ENCODE measurements at places on chromosomes 16 and 17. TPM values are rescaled to one million over a fixed set of nuclear protein-coding genes. Genes with fewer than 3 reads are reported as not detected.

GRCh38 chr16:17229131-17229530, 241.6 kb downstream of the XYLT1 start:
- DNase-seq: no peak

GRCh38 chr17:42017866-42018200, 594 bp upstream of the DNAJC7 start:
- DNase-seq: no peak

Gene AOC2
- 3.2 TPM for total RNA-seq

Gene TEKT1
- total RNA-seq: not detected

DNA sequence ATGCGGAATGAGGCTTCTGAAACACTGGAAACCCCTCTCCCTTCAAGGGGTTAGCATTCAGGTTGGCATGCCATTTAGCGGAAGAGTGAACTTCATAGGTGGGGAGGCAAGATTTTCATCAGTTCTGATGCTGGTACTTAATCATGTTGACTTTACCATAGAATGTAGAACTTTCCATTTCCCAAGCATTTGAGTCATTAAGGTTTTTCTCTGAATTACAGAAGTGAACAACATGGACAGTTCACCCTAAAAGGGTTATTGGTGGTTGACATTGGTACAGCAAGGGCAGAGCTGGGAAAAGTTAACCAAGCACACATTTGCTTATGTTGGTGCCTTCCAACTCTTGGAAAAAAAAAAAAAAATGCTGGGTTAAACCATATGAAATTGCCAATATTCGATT, 39.1 kb downstream of the GAN start:
- DNase-seq: no peak

DNA sequence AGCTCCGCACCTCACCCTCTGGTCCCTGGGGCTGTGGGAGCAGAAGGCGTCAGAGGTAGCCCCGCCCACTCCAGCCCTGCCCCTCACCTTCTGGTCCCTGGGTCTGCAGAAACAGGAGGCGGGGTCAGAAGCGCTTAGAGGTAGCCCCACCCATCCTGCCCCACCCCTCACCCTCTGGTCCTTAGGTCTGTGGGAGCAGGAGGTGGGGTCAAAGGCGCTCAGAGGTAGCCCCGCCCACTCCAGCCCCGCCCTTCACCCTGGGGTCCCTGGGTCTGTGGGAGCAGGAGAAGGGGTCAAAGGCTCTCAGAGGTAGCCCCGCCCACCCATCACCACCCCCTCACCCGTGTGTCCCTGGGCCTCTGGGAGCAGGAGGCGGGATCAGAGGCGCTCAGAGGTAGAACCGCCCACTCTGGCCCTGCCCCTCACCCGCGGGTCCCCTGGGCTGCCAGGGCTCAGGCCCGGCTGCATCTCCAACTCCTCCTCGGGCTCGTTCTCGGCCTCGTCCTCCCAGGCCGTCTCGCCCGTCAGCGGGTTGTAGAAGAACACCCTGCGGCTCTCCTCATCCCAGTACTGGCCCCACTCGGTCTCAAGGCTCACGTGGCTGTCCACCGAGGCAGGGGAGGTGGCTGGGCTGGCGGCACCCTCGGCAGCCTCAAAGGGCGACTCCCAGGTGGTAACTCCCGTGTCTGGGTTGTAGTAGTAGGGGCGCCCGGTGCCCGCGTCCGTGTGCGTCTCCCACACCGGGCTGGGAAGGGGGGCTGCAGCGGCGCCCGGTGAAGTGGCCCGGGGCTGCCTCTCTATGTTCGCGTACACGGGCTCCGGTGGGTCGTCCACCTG, 27.2 kb downstream of the ARHGAP27 start:
- no peak for DNase-seq

DNA sequence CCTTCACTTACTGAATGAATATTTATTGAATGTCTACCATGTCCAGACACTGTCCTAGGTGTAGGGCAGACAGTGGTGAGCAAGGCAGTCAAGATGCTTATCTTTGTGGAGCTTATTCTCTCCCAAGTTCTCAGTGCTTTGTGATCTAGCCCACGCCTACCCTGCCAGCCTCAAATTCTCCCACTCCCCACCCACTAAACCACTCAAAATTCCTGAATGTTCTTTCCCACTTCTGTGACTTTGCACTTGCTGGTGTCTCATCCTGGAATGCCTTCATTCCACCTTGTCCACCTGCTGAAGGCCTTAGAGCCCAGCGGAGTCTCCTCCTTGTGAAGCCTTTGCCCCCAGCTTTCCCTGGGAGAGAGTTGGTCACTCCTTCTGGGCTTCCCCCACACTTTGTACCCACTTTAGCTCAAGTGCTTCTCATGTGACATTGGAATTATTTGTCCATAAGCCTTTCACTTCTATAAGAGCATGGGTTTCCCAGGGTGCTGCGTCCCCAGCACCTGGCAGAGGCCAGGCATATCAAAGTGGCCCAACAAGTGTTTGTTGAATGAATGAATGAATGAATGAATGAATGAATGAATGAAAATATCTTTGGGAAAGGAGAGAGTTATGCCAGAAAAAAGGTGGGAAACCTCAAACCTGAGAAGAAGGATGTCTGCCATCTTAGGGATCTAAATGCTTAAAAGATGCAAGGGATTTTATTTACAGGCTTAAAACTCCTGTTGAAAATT, 23.0 kb downstream of the CCDC182 start:
- no peak for DNase-seq

GRCh38 chr17:1714980-1715802, 5.0 kb upstream of the TLCD2 start:
- DNase-seq: peak; percentile 72

Measured in omental fat pad (tissue), 4 donors.